ENCODE measurements at places on chromosomes 2 and 18. TPM values are rescaled to one million over a fixed set of nuclear protein-coding genes. Genes with fewer than 3 reads are reported as not detected.

SPDYA gene
- total RNA-seq, result 1.3 TPM

RGPD4 gene
- total RNA-seq, result 0.07 TPM

UGT1A4 gene
- total RNA-seq, result not detected

TWIST2 gene
- not detected for total RNA-seq

NPPC gene
- total RNA-seq, result 3.5 TPM

G6PC2 gene
- not detected for total RNA-seq

CDH2 gene
- not detected for total RNA-seq

CFAP53 gene
- total RNA-seq, result 0.27 TPM

D2HGDH gene
- 39.4 TPM for total RNA-seq

GPN1 gene
- 37.6 TPM for total RNA-seq

STPG4 gene
- not detected for total RNA-seq

ZDBF2 gene
- total RNA-seq, result 10.5 TPM

EN1 gene
- not detected for total RNA-seq
